ENCODE measurements at places on chromosomes 11 and 22.

GRCh38 chr11:8209208-8209807 is 40.5 kb upstream of the RIC3 start:
- no peak for DNase-seq

DNA sequence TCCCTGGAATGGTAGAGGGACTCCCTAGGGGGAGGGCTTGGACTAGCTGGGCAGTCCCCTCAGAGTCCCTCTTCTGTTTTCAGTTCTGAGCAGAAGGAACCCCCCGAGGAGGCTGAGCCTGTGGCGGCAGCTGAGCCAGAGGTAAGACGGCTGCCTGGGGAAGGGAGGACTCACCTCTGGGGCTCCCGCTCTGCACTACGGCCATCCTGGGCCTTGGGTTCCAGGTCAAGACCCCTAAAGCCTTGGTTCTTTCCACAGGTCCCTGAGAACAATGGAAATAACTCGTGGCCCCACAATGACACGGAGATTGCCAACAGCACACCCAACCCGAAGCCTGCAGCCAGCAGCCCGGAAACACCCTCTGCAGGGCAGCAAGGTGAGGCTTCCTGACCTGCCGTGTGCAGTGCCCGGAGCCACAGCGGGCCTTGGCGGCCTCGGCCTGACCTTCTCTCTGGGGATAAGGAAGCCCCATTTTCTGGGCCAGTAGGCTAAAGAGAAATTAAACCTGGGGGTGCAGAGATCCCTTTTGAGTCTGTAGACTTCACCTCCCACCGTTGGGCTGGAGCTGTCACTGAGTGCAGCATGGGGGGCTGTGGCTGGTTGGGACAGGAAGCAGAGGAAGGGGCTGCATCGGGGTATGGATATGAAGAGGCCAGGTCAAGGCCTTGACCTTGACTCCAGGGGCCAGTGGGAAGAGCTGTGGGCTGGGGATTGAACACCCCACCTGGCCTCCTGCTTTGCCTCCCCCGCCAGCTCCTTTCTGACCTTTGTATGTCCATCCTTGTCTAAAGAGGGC is 15.0 kb downstream of the INCENP start:
- DNase-seq = no peak

GRCh38 chr11:11202885-11203284 is 150.2 kb downstream of the CSNK2A3 start:
- DNase-seq = no peak

GRCh38 chr11:47156333-47156732 is 20.3 kb downstream of the ARFGAP2 start:
- DNase-seq = no peak

GRCh38 chr22:33538277-33538885 is 381.9 kb downstream of the LARGE1 start:
- no peak for DNase-seq

DNA sequence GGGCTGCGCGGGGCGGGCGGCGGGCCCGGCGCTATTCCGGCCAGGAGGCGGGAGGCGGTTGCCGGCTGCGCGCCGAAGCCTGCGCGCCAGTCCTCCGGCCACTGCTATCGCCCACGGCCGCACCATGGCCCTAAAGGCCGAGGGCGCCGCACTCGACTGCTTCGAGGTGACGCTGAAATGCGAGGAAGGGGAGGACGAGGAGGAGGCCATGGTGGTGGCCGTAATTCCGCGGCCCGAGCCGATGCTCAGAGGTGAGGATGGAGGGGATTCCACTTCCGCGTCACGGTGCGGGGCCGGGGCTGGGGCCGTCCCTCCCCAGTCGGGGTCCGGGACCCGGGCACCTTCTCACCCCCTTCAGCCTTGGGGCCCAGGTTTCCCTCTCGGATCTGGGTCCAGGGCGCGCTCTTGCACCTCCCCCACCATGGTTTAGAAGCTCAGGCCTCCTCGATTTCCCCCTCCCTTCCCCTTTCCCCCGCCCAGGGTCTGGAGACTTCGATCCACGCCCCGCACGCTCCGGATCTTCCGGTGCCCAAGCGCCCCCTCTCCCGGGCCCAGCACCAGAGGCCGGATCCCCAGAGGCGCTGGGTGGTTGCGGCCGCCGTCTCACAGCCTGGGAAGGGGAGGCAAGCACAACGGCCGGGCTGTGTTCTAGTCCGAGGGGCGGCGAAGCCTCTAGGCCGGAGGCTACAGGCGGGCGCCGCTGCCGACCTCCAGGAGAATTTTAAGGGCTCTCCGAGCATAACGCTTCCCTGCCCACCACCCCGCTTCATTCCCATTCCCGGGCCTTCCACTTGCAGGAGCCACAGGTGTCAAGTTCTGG is 517 bp downstream of the SPINDOC start:
- DNase-seq = no peak
